ENCODE measurements at places on chromosomes 11 and 22. TPM values are rescaled to one million over a fixed set of nuclear protein-coding genes. Genes with fewer than 3 reads are reported as not detected.

DNA sequence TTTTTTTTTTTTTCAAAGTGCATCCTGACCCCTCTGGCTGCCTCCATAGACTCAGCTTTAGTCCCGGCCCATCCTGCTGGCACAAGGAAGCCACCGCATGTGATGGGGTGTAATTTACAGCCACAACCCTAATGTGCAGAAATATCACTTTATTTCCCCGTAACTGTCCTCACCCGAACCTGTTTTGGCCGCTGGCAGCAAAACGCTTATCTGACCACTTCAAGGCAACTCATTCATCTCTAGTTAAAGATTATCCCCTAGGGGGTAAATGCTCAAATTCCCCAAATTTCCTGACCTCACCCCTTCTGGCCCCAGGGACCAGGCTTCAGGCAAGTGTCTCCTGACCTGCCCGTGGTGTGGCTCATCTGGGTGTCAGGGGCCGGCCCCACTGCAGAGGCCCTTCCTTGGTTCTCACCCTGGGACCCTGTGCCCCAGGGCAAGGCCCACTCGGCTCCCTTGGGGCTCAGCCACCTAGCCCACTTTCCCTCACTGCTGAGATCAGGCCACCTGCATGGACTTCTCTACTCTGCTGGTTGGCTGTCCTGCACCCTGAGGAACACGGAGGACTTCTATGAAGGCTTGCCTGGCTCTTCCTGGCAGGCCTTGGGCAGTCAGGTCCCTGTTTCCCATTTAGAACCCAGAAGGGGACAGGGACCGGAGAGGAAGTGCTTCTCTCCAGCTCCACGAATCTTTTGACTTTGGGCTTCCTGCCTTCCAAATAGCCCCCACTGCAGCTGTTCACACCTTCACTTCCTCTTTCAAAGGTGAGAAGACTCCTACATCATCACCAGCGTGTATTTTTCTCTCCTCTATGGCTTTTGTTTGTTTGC is 53.3 kb downstream of the WNT11 start:
- H3K36me3 ChIP-seq: no peaks in the 10 kb centered on the region
- H3K27me3 ChIP-seq: no peaks in the 10 kb centered on the region
- no peak overlapping the region for H3K27ac ChIP-seq

GRCh38 chr11:35983981-35984380 is 40.1 kb downstream of the LDLRAD3 start:
- H3K4me1 ChIP-seq: peaks cover 17% of the 10 kb centered on the region
- no peaks in the 10 kb centered on the region for H3K36me3 ChIP-seq
- DNase-seq: no peak
- H3K27ac ChIP-seq: no peak overlapping the region

DNA sequence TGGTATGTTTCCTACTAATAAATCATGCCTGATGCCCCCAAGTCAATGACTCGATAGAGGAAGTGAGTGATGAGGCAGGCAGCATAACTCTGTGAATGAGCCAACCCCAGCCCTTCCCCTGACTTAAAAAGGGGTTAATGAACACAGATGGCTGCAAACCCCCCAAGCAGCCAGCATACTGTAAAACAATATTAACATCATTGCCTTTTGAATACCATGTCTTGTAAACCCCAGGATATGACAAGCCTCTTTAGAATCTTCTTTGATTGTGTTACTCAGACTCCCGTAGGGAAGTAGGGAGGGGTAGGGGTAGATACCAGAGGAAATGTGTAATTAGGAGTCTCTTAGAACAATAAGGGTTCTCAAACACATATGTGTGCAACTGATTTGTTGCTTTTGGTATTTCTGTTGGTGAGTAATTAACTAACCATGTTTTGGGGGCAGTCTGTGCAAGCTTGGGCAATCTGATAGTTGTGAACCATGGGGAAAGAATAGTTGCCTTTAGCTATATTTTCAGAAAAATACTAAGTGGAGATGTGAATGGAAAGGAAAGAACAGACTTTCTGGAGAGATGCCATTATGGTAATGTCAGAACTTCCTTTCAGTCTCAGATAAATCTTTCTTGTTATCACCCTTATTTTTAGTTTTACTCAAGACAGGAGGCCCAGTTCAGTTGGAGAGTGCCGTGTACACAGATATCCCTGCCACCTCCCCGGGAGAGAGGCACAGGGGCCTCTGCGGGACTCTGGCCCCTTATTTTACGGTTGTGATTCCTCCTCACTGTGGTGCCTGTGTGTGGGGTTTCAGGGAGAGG is 701.8 kb downstream of the NTM start:
- DNase-seq: no peak
- H3K27ac ChIP-seq: no peak overlapping the region
- H3K27me3 ChIP-seq: no peaks in the 10 kb centered on the region
- no peaks in the 10 kb centered on the region for H3K36me3 ChIP-seq

DNA sequence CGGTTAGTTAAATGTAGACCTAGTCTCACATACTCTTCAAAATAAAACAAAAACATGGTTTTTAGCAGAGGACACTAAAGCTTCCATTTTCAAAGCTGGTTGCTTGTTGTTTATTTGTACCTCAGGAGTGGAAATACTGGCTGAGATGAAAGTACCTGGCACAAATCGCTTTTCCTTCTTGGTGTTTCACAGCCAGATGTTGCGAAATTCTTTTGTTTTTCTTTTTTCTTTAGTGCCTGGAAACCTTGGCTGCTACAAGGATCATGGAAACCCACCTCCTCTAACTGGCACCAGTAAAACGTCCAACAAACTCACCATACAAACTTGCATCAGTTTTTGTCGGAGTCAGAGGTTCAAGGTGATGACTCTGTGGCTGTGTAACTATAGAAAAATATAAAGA is 48.3 kb downstream of the KREMEN1 start:
- H3K4me1 ChIP-seq: no peaks in the 10 kb centered on the region
- no peaks in the 10 kb centered on the region for H3K27me3 ChIP-seq
- H3K4me3 ChIP-seq: no peak overlapping the region
- H3K27ac ChIP-seq: no peak overlapping the region

- no peaks in the 10 kb centered on the region for H3K27me3 ChIP-seq
- no peak for DNase-seq
- no peaks in the 10 kb centered on the region for H3K36me3 ChIP-seq
- no peaks in the 10 kb centered on the region for H3K4me1 ChIP-seq
Measured at GRCh38 chr11:20235164-20235563, 74.9 kb upstream of the DBX1 start.

DNA sequence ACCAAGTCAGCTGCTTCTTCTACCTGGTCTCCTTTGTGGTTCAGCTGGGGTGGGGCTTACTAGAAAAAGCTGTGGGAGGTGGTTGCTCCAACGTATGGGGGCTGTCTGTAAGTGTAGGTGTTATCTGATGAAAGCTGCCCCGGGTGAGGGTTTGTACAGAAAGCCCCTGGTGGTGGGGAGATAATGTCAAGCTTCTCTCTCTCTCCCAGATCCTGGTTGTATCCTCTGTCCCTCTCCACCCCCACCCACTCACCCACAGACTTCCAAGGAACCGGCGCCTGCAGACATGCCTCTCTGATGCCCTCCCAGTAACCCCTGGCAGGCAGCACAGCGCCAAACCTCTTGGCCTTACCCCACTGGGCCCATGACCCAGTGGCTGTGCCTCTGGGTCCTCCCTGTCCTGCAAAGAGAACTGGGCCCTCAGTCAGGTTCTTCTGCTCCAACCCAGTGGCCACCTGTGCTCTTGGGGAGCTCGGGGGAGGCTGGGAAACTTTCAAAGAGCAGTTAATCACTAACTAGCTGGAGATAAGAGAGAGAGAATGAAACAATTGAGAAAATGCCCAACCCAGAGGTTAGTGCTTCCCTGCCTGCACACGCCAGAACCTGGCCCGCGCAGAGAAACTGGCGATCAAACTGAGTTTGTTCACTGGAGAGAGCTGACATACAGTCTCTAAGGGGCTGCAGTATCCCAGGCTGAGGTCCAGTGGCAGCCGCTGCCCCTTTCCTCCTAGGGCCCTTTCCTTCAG is 20.4 kb upstream of the EHF start:
- H3K27ac ChIP-seq: no peak overlapping the region
- no peak for DNase-seq
- no peaks in the 10 kb centered on the region for H3K36me3 ChIP-seq
- H3K4me1 ChIP-seq: no peaks in the 10 kb centered on the region

DNA sequence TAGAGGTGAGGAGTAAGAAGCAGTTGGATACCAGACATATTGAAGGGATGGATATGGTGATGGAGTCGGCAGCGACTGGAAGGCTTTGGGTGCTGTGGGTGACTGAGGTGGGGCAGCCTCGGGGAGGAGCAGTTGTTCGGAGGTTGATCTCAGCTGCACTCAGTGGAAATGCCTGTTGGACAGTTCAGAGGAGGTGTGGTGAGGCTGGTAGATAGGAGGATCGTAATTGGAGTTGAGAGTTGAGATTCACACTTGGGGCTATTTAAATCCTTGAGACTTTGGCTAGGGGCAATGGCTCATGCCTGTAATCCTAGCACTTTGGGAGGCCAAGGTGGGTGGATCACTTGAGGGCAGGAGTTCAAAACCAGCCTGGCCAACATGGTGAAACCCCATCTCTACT is 6.9 kb downstream of the OTUB1 start:
- peak overlapping the region; percentile 52 for H3K27ac ChIP-seq
- H3K27me3 ChIP-seq: no peaks in the 10 kb centered on the region
- H3K36me3 ChIP-seq: peaks cover 35% of the 10 kb centered on the region

DNA sequence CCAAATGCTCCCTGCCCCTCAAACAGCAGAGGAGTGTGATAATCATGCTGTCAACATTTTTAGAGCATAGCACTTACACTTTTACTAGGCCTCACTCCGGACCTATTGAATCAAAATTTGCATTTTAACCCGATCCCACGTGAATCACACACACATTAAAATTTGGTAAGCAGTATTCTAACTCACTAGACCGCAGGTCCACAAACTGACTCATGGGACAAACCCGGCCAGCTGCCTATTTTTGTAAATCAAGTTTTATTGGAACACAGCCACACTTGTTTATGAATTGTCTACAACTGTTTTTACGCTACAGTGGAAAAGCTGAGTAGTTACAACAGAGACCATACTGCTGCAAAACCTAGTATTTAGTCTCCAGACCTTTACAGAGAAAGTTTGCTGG is 43.3 kb downstream of the SNX19 start:
- H3K27ac ChIP-seq: peak overlapping the region; percentile 79
- peaks cover 39% of the 10 kb centered on the region for H3K4me1 ChIP-seq
- no peak for DNase-seq
- H3K36me3 ChIP-seq: peaks cover 27% of the 10 kb centered on the region
- no peaks in the 10 kb centered on the region for H3K27me3 ChIP-seq

DNA sequence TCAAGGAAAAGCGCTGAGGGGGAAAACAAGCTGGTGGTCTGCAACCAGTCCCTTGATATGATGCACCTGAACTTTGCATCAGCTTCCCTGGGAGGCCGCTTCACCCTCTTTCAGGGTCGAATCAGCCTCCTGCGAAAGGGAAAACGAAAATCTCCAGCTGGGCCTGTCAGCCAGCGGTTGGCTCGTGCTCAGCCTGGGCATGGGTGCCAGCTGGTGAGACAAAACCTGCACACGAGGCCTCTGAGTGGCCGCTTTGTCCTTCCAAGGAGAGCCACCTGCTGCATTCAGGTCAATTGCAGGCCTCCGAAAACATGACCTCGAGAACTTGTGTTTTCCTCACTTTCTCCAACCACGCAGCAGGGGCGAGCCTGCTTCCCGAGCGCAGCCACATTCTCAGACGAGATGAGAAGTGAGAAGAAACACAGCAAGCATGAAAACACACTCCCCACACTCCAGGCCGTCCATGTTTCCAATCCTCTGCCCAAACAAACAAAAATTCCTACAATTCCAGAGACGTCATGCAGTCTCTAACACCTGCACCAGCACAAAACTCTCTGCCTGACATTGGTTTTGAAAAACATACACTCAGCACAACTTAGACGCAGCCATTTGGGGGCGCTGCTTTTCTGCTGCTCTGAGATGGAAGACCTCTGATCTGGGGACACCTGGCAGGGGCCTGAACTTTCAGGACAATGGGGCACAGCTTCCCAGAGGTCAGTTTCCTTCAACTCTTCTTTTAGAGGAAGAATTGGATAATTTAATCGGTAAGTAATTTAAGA is 77.1 kb downstream of the DHCR7 start:
- no peak for DNase-seq
- no peaks in the 10 kb centered on the region for H3K4me1 ChIP-seq
- no peaks in the 10 kb centered on the region for H3K36me3 ChIP-seq
- no peak overlapping the region for H3K4me3 ChIP-seq
- H3K27me3 ChIP-seq: no peaks in the 10 kb centered on the region
- no peak overlapping the region for H3K27ac ChIP-seq

The GNAZ gene
- total RNA-seq: 2.2 TPM

The FGF4 gene
- total RNA-seq: not detected

- H3K27me3 ChIP-seq: peaks cover 33% of the 10 kb centered on the region
- H3K4me3 ChIP-seq: no peak overlapping the region
- H3K4me1 ChIP-seq: no peaks in the 10 kb centered on the region
Measured at GRCh38 chr22:37267661-37268413, 14.5 kb upstream of the CYTH4 start.

DNA sequence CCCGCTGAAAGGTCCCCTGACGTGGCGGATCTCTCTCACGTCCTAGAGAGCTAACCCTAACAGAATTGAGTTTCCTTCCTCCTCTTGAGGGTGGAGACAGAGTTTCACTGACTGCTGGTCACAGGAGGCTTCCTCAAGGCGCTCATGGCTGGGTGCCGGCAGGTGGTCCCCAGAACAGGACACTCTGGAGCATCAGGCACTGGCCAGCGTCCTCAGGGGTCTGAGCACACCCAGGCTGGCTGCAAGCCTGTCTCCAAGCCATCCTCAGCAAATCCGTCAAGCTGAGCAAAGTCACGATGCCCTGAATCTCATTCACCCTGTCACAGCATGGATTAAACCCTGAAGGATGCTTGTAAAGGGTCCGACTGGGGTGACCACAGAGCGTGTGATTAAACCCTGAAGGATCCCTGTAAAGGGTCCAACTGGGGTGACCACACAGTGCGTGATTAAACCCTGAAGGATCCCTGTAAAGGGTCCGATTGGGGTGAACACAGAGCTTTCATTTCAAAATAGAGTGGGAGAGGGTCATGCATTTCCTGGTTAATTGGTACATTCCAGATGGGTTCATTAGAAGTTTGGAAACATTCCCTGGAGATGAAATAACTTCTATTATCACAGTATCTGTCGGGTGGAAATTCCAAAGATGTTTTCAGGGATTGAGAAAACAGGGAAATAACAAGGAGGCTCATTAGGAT is 473.0 kb downstream of the BRD1 start:
- no peaks in the 10 kb centered on the region for H3K4me1 ChIP-seq
- H3K27ac ChIP-seq: no peak overlapping the region
- no peak for DNase-seq
- H3K4me3 ChIP-seq: no peak overlapping the region
- H3K27me3 ChIP-seq: peaks cover 13% of the 10 kb centered on the region

DNA sequence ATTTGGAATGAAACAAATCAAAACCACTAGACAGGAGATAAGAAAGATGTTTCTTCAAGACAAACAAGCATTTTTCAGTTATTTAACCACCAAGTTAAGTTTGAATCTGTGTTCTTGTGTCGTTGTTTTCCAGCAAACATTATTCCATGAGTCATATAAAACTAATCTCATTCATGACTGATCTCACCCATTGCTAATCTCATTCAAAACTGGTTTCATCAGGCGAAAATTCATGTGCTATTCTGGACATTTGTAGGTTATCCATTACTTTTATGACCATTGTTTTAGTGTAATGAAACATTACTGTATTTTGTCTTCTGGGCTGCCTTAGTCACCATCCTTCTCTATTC is 221.8 kb downstream of the DDX10 start:
- no peak overlapping the region for H3K27ac ChIP-seq
- no peaks in the 10 kb centered on the region for H3K36me3 ChIP-seq
- H3K27me3 ChIP-seq: no peaks in the 10 kb centered on the region
- no peak for DNase-seq
- H3K4me3 ChIP-seq: no peak overlapping the region
- peaks cover 30% of the 10 kb centered on the region for H3K4me1 ChIP-seq

The PARVG gene
- 0.19 TPM for total RNA-seq

GRCh38 chr11:34040571-34040970 is 11.0 kb upstream of the CAPRIN1 start:
- H3K36me3 ChIP-seq: no peaks in the 10 kb centered on the region
- H3K4me3 ChIP-seq: no peak overlapping the region
- no peaks in the 10 kb centered on the region for H3K27me3 ChIP-seq
- no peak for DNase-seq
- no peak overlapping the region for H3K27ac ChIP-seq
- H3K4me1 ChIP-seq: no peaks in the 10 kb centered on the region

The HSPB2 gene
- total RNA-seq: 0.41 TPM

The HORMAD2 gene
- not detected for total RNA-seq

All from gastrocnemius medialis (tissue), 4 donors.